ENCODE measurements at places on chromosomes 3 and 15.

DNA sequence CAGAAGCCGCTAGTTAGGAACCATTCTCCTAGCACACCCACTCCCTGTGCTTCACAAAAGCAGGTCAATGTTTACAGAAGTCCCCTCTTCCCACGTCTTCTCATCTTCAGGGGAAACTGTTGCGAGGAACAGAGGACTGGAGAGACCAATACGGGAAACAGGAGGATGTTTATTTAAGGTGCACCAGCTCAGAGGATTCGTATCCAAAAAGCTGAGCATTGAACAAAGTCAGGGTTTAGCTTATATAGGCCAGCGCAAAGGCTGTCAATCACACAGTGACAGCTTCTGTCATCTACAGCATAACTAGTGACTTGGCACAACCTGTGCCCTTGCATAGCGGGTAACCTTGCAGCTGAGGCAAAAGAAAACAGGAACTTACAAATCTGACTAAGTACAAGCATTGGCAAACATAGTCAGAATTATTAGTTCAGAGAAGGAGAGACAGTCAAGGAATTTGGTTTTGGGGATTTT lies 61.3 kb downstream of the ZDHHC19 start:
- no peak for DNase-seq

DNA sequence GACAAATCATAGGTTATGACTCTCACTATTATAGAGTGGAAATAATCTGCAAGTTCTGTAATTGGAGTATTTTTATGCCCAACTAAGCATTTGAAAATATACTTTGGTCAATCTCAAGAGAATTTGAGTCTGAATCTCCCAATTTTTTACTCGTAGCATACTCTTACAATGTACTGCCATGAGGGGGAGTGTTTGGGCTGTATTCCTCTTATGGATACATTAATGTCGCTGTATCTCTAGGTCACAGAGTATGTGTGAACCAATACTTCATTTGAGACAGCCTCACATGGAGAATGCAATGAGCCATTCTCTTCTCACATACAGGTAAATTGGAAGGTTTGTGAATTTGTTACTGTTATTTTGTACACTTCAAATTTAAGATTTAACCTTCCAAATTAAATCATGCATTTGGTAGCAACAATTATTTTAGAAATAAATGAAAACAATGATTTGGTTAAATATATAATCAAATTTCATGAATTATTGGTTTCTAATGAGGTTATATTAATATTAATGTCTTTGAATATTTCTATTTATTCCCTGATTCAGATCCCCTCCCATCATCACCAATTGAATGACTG lies 5.5 kb upstream of the CD200 start:
- peak; percentile 74 for DNase-seq

DNA sequence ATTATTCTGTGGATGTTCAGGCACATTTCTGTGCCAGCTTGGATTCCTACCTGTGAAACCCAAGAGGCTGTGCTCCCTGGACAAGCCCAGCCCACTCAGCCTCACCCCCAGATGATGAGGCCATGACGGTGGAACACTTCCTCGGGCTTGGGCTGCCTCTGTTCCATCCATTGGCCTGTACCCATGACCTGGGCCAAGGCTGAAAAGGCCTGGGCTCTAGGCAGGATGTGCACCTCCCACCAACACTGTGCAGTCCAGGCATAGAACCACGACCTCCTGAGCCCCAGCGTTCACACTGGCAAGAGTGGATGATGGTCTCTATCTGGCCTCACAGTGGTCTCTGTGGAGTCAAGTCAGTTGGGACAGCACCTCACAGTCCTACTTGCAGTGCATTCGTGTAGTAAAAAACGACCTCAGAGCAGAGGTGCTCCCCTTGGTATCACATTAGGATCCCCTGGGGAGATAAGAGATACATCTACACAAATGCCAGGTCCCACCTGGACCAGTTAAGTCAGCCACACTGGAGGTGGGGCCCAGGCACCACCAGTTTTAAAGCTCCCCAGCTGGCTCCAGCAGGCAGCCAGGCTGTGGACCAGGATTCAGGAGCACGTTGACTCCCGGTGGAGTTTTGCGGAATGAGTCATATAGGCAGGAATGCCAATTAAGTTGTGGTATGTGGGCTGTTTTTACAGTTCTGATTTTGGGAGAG lies 39.0 kb upstream of the IGF1R start:
- no peak for DNase-seq

DNA sequence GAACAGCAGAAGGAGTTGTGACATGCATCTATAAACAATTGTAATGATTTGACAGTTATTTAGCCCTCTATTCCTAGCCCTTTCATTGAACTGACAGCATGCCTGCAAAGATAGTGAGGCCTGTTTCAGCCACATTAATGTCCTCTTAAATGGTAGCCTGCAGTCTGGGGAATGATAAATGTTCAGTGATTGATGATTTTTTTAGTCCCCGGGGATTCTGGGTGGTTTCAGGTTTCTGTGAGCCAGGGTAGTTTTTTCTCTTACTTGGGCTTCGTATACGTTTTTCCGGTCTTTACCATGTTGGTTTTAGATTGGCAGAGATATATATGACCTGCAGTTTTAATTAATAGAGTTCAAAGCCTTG lies 172.0 kb downstream of the TCF12 start:
- no peak for DNase-seq

DNA sequence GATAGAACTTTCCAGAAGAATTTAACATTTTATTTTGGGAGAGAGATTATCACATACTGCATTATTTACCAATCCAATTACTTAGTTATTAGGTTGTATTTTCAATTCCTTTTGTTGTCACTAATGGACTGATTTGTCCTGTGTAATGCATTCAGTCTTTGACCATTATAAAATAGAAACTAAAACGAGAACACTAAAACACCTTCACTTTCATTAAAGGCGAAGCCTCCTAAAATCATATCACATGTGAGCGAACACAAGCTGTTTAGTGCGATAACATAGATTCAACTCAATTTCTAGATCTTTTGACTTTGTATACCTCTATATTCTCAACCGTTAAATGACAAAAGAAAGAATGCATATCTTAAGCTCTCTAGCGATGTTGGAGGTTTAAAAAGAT lies 253.4 kb downstream of the VGLL3 start:
- DNase-seq: no peak

- DNase-seq: no peak
These were observed 14.4 kb upstream of the TBL1XR1 start for GRCh38 chr3:177211503-177212277.

DNA sequence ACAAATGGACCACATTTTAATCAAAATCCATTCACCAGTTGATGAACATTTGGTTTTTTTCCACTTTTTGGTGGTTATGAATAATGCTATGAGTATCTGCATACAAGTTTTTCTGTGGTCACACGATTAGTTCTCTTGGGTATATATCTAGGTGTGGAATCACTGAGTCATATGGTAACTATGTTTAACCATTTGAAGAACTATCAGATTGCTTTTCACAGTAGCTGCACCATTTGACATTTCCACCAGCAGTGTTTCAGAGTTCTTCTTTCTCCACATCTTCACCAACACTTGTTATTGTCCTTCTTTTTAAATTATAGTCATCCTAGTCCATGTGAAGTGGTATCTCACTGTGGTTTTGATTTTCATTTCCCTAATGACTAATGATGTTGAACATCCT lies 33.3 kb upstream of the ATG7 start:
- DNase-seq: no peak

DNA sequence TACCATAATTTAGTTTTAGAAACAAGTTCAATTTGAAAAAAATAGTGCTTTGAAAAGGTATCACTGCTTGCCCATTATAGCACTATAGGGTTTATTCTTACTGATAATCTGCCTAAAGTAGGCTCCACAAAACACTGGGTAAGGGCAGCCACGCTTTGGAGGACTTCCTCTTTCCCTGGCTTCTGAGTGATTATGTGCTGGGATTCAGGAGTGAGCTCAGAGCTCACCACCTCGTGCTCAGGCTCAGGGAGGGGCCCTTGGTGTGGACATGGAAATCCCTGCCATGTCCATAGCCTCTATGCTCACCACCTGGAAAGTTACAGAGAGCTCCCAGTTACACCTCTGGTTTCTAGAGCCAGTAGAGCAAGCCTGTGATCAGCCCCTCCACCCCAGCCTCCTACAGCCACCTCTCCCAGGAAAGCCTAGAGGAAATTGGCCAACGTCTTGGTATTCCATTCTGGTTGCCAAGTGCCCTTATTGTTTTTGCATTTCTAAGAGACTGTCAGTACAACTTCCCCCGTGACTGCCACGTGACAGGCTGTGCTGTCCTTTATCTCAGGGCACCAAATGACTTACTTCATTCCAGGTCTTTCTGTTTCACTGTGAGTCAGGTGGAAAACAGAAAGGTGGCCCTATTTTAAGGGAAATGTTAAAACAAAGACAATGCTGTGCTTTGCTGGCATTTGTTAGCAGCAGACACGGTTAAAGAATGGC lies 316.0 kb downstream of the RORA start:
- no peak for DNase-seq

DNA sequence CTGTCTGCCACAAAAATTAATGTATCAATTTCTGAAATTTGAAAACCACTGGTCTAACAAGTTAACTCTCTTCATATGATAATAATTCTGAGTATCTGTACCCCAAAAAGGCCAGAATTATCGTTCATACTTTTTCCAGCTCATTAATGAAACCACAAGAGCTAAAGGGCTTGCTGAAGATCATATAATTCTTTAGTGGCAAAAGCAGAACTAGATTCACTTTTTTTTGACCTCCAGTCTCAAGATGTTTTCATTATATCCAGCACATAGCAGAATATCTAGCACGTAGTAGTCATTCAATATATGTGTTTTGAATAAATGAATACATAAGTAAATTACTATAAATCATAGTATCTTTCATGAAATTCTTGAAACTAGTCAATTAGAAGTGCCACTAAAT lies 246.7 kb upstream of the KCNH8 start:
- no peak for DNase-seq

- DNase-seq: no peak
These were observed 248.1 kb downstream of the NAALADL2 start for GRCh38 chr3:175107231-175107630.

- no peak for DNase-seq
These were observed 41.8 kb upstream of the IQSEC1 start for GRCh38 chr3:13114811-13115575.

DNA sequence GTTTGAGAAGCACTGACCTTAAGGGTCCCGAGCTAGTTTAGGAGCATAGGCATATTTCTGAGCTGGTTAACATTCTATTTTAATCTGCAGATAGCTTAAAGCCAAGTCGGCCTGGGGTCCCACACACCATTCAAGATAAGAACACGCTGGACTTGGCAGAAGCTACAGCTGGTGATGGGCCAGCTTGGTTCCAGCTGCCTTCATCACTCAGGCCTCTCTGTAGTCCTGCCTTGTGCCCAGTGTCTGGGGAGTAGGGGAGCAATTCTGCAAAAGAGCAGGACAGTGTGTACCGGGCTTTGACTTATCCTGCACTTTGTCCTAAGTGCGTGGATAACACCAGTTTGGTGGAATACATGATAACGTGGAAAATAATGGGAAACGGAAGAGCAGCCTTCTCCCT lies 164.5 kb downstream of the MEGF11 start:
- no peak for DNase-seq

DNA sequence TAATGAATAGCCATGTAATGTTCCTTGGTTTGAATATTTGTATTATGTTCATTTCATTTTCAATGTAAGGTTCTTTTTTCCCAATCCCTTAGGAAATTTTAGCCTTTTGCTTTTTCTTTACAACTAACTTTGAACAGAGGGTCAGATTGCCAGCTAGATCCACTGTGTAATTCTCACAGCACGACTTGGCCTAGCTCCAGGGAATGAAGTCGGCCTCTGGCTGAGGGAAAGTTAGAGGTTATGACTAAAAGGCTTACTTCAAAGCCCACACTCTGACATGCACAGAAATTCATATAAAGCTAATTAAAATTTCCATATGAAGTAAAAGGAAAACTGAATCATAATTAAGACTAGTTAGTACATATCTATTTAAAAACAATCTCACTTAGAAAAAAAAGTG lies 38.7 kb downstream of the ROBO1 start:
- DNase-seq: no peak

DNA sequence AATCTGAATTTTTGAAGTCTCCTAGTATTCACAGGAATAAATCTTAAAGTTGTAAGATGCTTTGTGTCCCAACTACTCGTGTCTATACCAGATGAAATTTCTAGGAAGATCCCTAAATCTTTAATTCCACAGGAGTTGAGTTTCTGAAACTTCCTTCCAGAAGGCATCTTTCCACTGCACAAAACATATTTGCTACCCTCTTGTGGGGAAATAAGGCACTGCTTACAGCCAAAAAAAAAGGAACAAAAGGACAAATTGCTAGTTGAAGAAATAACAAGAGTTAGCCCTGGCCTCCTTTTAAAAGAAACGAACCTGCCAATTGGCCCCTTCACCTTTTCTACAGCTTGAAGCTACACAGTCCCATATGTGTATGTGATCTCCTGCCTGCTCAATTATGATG lies 54.0 kb downstream of the TAFA4 start:
- no peak for DNase-seq

- peak; percentile 38 for DNase-seq
These were observed 11.4 kb downstream of the TIPARP start for GRCh38 chr3:156685752-156686151.

DNA sequence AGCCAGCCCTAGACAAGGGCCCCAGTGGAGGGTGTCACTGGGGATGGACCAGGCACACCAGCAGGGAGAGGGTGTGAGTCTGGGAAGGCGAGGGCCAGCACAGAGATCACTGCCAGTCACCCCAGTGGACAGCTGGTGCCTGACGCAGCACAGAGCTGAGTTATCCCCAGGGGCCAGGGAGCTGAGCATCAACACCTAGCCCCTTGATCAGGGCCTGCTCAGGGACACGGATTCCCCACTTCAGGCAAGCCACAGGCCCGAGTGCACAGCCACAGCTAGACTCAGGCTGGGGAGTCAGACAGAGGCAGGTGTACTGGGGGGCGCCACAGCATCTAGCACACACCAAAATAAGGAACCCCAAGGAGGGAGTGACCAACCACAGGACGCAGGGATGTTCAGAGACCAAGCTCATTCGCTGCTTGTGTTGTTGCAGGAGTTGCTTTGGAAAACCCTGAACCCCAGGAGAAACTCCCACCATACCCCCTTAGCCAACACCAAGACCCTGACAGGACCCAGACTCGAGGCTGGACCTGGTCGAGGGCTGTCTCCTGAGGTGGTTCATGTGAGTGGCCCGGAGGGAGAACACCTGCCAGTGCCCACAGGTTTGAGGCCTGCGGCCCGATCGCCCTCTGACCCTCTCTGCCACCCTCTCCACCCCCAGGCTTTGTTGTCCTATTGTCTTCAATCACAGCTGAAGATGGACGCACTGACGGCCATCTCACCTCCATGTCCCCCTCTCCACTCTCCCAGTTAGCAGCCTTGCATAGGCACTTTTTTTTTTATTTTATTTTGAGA lies 146.8 kb downstream of the TPRA1 start:
- no peak for DNase-seq

GRCh38 chr15:76795217-76795616 lies 109.9 kb downstream of the SCAPER start:
- DNase-seq: no peak

- DNase-seq: no peak
These were observed 835 bp upstream of the TTLL3 start for GRCh38 chr3:9809239-9809614.

DNA sequence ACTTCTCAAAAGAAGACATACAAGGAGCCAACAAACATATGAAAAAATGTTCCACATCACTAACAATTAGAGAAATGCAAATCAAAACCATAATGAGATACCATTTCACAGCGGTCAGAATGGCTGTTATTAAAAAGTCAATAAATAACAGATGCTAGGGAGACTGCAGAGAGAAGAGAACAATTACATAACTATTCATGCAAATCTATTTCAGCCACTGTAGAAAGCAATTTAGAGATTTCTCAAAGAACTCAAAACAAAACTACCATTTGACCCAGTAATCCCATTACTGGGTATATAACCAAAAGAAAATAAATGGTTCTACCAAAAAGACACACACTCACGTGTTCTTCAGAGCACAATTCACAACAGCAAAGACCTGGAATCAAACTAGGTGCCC lies 116.3 kb downstream of the VPS13C start:
- DNase-seq: no peak
